HFF-Myc (cell line): ENCODE measurements at places on chromosomes 1 and 21.

DNA sequence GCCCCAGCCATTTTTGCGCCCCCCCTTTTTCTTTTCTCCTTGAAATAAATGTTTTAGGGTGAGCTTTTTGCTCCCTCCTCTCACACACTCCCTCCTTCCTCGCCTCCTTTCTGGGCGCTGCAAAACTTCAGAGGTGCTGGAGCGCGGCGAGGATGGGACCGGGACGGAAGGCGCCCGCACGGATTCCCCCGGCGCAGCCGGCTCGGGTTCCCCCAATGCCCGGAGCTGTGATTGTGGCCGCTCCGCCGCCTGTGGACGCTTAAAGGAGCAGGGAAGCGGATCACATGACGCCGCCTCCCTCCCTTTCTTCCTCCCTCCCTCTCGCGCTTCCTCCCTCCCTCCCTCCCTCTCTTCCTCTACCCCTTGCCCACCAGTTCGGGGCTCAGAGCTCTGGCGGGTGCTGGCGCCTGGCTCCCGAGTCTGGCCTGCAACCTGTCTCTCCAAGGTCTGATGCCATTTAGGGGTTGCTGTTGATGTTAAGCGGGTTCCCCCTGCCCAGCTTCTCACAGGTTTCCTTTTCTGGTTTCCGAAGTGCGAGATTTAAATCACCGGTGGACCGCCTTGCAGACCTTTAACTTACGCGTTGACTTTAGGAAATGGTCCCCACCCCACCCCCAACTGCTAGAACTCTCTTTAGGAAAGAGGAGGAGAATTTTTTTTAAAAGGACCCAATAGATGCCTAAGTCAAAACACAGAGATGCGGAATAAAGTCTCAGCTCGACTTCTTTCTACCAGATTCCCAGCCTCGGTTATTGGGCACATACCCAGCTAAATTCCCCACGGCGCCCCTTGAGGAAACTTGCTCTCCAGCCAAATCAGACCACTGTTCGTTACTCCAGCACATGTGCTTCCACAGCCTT lies at the start of gene WLS:
Gene WLS, minus strand, starts transcription at position 235 of the 860 bp plus-strand sequence. Its CDS starts 224 bp downstream, at position 11.
- peak; percentile 49 for DNase-seq

GRCh38 chr1:161307230-161307768 lies 2.5 kb downstream of the MPZ start:
- peak; percentile 20 for DNase-seq

DNA sequence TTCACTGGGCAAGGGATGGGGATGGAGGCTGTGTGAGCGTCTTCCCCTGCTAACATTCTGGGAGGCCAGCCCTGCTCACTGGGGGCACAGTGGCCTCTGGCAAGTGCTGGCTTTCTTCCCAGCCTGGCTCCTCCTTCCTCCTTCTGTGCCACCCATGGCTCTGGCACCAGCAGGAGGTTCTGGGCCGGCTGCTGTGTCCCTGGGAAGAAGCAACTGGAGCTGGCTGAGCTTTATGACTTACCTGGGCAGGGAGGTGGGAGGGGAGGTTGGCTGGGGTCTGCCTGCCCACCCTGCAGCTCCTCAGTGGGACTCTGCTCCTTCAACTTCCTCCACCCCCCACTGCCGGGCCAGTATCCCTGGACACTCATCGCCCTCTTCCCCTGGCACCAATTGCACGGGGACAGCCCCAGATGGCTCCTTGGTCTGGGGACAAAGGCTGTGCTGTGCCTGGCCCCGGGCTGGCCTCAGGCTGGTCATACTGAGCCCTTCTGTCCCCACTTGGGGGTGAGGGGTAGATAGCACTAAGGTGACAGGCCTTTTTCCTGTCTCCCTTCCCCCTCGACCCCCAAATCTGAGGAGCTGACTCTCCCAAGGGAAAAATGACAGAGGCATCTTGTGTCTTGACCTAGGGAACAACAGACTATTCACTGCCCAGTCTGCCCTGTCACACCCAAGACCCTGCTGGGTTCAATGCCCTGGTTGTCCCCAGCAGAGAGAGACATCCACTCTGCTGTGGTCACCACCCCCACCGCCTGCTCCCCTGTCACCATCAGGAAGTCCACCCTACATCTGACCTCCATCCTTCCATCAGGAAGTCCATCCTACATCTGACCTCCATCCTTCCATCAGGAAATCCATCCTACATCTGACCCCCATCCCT lies 14.4 kb downstream of the CDK18 start:
- no peak for DNase-seq

- no peak for DNase-seq
Measured at GRCh38 chr21:46624050-46624449, 11.4 kb upstream of the PRMT2 start.

- peak; percentile 41 for DNase-seq
Measured at GRCh38 chr1:241611063-241611462, 29.1 kb downstream of the CHML start.
